ENCODE measurements at places on chromosomes 2 and 18. TPM values are rescaled to one million over a fixed set of nuclear protein-coding genes. Genes with fewer than 3 reads are reported as not detected.

The NYAP2 gene
- total RNA-seq, result under 0.01 TPM

GRCh38 chr2:177646791-177647190 is 254.2 kb downstream of the AGPS start:
- no peak for DNase-seq

The MOGAT1 gene
- not detected for total RNA-seq

DNA sequence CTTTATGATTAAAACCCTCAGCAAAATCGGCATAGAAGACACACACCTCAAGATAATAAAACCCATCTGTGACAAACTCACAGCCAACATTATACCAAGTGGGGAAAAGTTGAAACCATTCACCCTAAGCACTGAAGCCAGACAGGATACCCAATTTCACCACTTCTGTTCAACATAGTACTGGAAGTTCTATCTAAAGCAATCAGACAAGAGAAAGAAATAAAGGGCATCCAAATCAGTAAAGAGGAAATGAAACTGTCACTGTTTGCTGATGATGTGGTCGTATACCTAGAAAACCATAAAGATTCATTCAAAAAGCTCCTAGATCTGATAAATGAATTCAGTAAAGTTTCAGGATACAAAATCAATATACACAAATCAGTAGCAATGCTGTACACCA is 16.4 kb upstream of the RPRD1A start:
- no peak for DNase-seq

The UGT1A5 gene
- total RNA-seq, result not detected

DNA sequence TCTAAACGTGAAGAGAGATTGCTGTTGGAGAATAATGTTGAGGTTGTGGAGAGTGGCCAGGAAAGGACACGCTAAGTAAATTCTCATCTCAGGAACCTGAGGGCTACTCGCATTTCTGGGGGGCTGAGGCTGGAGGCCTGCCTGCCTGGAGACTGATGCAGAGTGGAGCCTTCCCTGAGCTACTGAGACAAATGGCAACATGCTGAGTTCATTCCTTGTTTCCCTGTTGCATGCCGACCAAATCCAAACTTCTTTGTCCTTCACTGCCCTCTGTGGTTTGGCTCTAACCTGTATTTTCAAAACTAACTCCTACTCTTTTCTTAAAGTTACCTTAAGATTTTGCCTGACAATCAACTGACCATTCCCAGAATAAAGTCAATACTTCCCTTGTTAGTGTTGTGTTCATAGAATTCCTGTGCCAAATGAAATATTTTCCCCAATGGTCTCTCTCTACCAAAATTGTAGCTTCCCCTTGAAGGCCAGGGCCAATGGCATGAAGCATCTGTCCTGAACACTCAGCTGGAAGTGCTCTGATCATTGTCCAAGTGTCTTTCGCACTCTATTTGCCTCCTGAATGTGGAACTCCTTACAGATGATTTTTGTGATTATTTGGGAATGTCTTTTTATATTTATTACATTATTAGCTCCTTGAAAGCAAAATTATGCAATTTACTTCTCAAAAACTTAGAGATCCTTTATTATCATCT is 1085.6 kb downstream of the SOCS6 start:
- no peak for DNase-seq

GRCh38 chr2:224260372-224261020 is 141.4 kb downstream of the FAM124B start:
- no peak for DNase-seq

All from osteoblast (primary cell).